Activated CD8-positive, alpha-beta T cell treated with anti-CD3 and anti-CD28 coated beads for 36 hours (primary cell): ENCODE measurements at places on chromosomes 16 and 17. TPM values are rescaled to one million over a fixed set of nuclear protein-coding genes. Genes with fewer than 3 reads are reported as not detected.

PRAC1 gene
- total RNA-seq: not detected

KRT20 gene
- not detected for total RNA-seq

GDE1 gene
- 20.0 TPM for total RNA-seq

HOXB1 gene
- total RNA-seq: not detected

CPD gene
- 26.8 TPM for total RNA-seq

FBXL16 gene
- total RNA-seq: 8.0 TPM

SPATA22 gene
- total RNA-seq: not detected

PTGES3L gene
- 2.8 TPM for total RNA-seq

PEMT gene
- 51.7 TPM for total RNA-seq

CCDC137 gene
- 34.1 TPM for total RNA-seq

TCAP gene
- 1.3 TPM for total RNA-seq

RASD1 gene
- total RNA-seq: 0.74 TPM

SOX9 gene
- not detected for total RNA-seq

SCNN1G gene
- not detected for total RNA-seq

TM4SF5 gene
- not detected for total RNA-seq

CES2 gene
- 24.9 TPM for total RNA-seq

MSRB1 gene
- total RNA-seq: 18.1 TPM

RAB11FIP4 gene
- total RNA-seq: 38.2 TPM

ZACN gene
- total RNA-seq: 2.3 TPM

ZPBP2 gene
- not detected for total RNA-seq

ZG16B gene
- 2.1 TPM for total RNA-seq

OTOP3 gene
- total RNA-seq: not detected

PTX4 gene
- total RNA-seq: not detected

AOC3 gene
- total RNA-seq: 2.9 TPM

ENGASE gene
- total RNA-seq: 41.3 TPM

PPP1R27 gene
- total RNA-seq: not detected

CHST4 gene
- 0.16 TPM for total RNA-seq

NOXO1 gene
- 0.31 TPM for total RNA-seq

SCN4A gene
- 0.20 TPM for total RNA-seq

ARHGDIG gene
- not detected for total RNA-seq

PRSS36 gene
- 0.72 TPM for total RNA-seq

ZNF75A gene
- 21.7 TPM for total RNA-seq

CSF3 gene
- not detected for total RNA-seq

SLC35G3 gene
- not detected for total RNA-seq

VASN gene
- total RNA-seq: not detected
